ENCODE measurements at places on chromosomes 7 and 10.

DNA sequence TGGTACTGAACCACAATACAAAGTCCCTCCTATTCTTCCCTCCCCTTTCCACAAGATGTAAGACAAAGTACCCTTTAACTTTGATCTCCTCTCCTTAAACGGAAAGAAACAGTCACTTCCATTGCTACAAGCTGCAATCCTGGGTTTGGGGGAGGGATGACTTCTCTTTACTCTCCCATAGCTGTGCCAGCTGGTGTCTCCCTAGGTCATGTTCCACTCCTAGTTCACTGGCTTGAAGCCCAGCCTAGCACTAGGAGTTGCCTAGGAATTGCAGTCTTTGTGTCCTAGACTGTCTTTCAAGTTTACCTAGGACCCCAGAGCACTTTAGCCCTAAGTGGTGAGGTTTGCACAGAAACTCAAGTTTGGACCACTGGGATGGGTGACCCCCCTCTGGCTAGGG lies 311.1 kb downstream of the HPSE2 start:
- no peak for DNase-seq

DNA sequence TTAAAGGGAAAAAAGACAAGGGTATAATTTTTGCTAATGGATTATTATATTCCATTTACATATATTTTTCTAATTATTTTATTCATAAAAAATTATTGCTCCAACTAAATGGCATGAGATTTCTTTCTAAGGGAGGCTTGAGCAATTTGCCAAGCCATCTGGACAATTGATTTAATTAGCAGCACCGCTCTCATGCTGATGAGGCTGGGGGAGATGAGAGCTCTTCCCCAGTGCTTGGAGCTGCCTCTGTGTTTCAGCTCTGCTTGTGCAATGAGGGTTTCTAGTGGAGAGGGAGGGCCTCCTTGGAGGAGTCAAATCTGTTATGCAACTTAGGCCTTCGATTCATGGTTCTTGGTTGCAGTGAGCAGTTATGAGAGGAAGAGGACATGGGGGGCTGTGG lies 574.3 kb downstream of the TCERG1L start:
- DNase-seq: no peak

DNA sequence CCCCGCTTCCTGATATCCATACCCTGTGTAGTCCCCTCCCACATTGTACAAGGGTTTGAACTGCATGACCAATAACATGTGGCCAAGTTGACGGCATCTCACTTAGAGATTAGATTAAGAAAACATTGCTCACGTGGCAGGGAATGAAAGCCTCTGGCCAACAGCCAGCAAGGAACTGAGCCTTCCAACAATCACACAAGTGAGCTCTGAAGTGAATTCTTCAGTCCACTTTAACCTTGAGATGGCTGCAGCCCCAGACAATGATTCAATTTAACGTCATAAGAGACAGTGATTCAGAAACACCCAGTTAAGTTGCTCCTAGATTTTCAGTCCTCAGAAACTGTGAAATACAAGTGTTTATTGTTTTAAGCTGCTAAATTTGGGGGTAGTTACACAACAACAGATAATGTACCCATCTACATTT lies 165.9 kb upstream of the PLXNA4 start:
- no peak for DNase-seq

DNA sequence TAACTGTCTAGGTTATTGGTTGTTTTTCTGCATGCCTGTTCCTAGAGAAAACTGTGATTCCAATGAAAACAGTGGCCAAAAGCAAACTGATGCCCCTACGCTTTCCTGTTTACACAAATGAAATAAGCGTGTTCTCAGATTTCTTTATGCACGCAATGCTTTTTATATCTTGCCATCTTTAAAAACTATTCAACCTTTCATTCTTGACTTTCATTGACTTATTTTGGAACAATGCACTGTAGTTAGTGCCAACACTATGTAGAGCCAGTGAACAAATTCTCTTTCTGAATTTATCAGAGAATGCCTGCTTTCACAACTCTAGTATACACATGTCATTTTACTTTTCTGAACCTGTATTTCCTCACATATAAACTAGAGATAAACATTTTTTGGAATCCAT lies 86.6 kb downstream of the CABCOCO1 start:
- DNase-seq: no peak

GRCh38 chr7:552868-553635 lies 33.4 kb upstream of the PDGFA start:
- DNase-seq: no peak

DNA sequence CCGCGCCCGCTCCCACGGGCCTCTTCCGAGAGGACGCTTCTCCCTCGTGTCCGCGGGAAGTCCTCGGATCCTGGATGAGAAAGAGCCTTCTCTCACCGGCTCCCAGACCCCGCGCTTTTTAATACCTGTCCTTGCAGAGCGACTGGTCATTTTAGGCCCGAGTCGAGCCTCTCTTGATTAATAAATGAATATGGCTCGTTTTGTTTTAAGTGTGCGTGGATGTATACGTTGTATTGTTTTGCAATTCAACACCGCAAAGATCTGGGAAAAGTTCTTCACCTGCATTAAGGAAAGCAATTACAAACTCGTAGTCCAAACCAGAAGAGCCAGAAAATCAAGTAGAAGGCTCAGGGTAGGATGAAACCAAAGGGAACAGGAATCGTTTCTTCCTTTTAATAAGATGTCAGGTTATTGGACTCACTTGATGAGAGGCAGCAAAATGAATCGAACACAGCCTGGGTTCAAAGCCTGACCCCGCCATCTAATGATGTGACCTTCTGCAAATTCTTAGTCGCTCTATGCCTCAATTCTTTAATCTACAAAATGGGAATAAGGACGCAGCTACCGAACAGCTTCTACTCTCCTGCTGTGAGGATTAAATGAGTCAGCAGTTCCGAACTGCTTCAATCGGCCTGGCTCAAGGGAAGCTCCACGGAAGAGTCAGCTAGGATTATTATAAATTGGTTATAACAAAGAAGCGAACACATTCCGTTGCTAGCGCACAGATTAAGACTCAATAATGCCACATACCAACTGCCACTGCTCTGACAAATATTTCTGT lies 277.8 kb upstream of the NEBL start:
- no peak for DNase-seq

- DNase-seq: no peak
These were observed 77.7 kb upstream of the GNA12 start for GRCh38 chr7:2921653-2922347.
